ENCODE measurements at places on chromosomes 1 and 21.

GRCh38 chr1:212574732-212575131, 33.8 kb upstream of the ATF3 start:
- no peak for DNase-seq

- DNase-seq: peak; percentile 69
These were observed 540 bp upstream of the C1orf198 start for GRCh38 chr1:230868736-230869385.

DNA sequence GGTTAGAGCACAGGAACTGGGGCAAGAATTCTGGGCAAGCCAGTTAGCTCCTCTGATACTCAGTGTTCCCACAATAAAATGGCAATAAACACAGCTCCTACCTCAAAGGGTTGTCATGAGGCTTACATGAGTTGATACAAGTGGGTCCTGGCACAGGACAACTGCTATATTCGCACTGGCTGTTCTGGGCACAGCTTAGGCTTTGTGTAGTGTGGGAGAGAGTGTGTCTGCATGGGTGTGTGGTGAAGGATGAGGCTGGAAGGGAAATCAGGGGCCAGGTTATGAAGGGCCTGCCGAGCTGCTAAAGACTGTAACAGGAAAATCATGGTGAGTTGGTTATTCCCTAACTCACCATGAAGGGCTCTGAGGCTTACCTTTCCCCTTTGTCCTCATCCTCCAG, 18.7 kb downstream of the ETV3 start:
- no peak for DNase-seq

- no peak for DNase-seq
These were observed 6.2 kb upstream of the C1orf74 start for GRCh38 chr1:209790286-209791193.

GRCh38 chr1:160638926-160639325, 7.9 kb downstream of the SLAMF1 start:
- DNase-seq: no peak

- DNase-seq: no peak
These were observed 70.4 kb upstream of the TIAM1 start for GRCh38 chr21:31414263-31415000.
